ENCODE measurements at places on chromosomes 1 and 21.

- DNase-seq, result no peak
Measured at GRCh38 chr1:86823821-86824500, 90.0 kb downstream of the SELENOF start.

DNA sequence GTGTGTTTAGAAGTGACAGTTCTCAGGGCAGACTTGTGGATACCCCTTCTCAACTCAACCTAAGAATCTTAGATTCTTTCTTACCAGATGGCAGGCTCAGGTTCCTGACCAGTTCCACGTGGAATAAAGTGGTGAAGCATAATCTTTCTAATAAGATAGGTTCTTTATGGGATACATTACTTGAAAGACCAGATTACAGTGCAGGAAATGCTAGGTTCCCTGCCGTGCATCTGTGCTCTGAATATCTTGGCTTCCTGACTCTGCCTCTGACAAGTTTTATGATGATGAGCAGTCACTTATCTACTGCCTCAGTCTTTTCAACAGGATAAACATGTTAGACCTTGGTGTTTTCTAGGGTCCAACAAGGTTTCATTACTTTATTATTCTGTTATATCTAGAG is 207.9 kb upstream of the CACYBP start:
- no peak for DNase-seq

- no peak for DNase-seq
Measured at GRCh38 chr1:21865943-21866706, 54.1 kb downstream of the LDLRAD2 start.

DNA sequence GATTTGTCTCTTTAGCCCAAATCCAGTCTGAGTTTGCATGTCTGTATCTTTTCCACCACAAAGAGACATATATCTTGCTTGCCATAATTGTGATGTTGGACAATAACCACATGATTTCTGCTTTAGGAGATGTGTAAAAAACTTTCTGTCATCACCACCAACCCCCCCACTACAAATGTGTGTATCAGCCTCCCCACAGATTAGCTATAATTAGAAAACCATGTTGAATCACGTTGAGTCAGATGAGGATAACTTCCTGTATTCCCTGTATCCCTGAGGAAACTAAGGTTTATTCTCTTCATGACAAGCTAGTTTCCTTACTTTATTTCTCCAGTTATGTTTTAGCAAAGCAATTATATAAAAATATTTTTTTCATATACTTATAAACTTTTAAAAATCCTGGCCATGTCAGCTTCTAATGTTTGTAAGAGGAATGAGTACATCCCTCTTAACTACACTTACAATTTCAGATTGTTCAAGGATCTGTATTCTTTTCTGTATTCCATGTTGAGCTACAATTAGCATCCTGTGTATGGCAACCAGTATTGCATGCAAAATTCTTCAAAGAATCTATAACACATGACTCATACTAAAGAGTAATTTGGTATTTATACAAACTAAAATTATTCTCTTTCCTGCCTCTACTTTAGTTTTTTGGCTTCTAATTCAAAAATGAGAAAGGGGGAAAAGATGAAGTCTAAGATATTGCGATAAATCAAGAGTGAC is 143.0 kb downstream of the FMN2 start:
- no peak for DNase-seq

DNA sequence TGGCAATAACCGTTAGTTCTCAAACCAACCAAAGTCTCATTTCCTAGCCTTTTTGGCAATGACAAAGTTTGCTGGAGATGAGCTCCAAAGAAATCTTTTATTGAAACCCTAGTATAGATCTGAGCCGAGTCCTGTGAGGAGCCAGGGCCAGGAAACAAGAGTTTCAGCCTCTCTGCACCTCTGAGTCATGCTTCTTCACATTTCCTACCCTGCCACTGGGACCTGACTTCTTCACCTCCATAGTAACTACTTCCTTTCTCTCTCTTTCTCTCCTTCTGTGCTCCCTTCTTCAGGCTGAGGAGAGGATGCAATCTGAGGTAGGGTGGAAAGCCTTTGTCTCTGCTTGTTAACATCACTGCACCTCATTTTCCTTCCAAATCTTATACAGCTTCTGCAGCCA is 38.7 kb upstream of the IPO9 start:
- DNase-seq, result no peak

DNA sequence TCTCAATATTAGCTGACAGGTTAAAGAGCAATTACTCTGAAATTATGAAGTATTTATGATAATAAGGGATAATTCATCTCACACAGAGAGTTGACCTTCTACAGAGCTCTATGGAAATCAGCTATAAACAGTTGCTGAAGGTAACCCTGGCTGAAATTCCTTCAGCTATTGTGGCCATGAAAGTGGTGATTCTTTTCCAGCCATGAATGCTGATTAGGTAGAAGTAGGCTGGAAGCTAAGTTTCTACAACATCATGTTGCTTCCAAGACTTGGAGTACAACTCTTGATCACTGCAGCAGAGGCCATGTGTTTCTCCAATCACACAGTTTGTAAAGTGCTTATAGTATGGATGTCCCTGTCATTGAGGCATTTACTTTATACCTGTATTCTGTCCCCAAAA is 2128.9 kb downstream of the MRPL39 start:
- DNase-seq, result no peak

DNA sequence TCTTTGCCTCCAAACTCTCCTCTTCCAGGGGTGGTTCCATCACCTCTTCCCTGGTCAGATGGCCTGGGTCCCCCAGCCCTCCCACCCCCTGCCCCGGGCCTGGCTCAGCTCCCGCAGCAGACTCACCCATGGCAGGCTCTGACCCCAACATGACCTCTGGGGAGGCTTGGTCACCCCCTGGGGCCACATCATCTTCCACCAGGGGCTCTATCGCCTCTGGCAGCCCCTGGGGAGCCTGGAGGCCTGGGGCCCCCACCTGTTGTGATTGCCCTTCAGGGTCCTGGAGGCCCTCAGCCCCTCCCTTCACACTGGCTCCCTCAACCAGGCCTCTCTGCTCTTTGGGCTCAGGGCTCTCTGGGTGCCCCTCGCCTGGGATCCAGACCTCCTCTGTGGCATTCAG is 6.4 kb downstream of the NES start:
- DNase-seq, result no peak

- no peak for DNase-seq
Measured at GRCh38 chr1:167661527-167662426, 31.7 kb downstream of the RCSD1 start.

DNA sequence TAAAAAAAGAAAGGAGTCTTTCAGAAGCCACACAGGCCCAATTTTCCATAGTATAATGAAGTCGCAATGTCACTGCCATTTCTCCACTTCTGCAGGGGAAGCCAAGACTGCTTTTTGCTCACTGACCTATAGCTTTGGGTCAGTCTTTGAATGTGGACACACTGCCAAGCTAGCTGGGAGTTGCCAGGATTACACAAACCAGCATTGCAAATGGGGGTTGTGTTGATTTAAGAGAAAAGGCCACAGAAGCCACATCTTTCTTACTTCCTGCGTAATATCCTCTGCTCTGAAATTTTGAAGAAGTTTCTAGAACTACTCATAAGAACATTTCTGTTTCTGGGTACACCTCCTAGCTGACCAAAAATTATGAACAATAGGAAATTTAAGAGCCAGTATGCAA is 45.8 kb upstream of the SAMSN1 start:
- no peak for DNase-seq

GRCh38 chr1:180228648-180229482 is 1.2 kb upstream of the LHX4 start:
- peak; percentile 60 for DNase-seq

- DNase-seq, result no peak
Measured at GRCh38 chr1:21956720-21957552, 19.8 kb upstream of the HSPG2 start.

- no peak for DNase-seq
Measured at GRCh38 chr1:19062258-19063029, 106.0 kb upstream of the IFFO2 start.

GRCh38 chr1:15605398-15606383 is 11.6 kb upstream of the DDI2 start:
- no peak for DNase-seq

DNA sequence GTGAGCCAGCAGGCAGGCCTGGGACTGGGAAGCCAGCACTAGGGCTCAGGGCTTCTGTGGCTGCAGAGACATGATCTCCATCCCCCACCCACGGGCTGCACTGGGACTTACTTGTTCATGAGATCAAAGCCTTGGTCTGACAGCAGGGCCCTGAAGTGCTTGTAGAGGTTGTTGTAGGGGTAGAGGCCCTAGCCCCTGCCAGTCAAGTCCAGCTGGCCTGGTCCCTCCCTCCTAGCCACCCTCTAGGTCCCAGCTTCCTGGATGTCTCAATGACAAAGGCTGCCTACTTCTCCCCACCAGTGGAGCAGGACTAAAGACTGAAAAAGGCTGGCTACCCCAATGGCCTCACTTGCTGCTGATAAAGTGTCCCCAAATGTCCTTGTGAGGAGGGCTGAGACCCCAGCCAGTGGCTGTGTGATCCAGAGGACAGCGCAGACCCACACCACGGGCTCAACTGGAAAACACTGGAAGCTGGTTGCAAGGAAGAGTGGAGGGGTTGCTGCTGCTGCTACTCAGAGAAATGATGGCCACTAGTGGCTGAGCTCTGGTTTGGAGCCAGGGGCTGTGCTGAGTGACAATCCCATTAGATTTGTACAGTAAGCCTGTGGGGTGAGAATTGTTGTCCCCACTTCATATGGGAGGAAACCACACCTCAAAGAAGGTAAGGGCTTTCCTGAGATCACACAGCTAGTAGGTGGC is 1.4 kb downstream of the HTR1D start:
- DNase-seq, result no peak

- DNase-seq, result no peak
Measured at GRCh38 chr1:218165701-218166114, 119.4 kb upstream of the RRP15 start.

- DNase-seq, result no peak
Measured at GRCh38 chr1:204459706-204460105, 34.9 kb downstream of the PIK3C2B start.

DNA sequence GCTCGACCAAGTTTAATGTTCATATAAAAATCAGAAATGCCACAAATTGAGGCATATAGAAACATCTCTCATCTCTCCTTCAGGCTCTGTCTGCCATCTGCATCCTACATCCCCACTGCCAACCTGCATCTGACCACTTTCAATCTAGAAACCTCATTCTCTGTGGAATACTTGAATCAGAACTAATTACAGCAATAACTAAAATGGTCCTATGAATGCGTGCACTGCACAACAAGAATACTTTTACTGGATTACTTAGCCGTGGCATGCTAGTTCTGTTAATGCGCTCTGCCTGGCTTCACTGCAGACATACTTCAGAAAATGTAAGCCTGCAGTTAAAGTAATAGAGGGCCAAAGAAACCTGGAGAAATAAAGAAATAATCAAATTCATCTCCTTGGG is 89.8 kb upstream of the NR5A2 start:
- no peak for DNase-seq

DNA sequence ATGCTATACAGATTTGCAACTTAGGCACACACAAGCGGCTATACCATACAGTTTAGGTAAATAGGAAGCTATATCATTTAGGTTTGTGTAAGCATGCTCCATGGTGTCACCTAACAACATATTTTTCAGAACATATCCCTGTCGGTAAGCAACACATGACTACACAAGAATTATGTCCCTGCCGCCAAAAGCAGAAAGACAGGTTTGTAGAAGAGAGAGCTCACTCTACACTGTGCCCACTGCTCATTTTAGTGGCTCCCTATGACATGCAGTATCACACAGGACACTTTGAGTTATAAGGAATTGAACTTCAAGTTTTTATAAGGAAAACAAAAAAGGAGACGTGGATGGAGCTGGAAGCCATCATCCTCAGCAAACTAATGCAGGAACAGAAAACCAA is 132.5 kb upstream of the KAZN start:
- no peak for DNase-seq

Measured in posterior cingulate gyrus (tissue), 11 donors.